ENCODE measurements at places on chromosomes 2 and 18. TPM values are rescaled to one million over a fixed set of nuclear protein-coding genes. Genes with fewer than 3 reads are reported as not detected.

Gene UGT1A6
- 1.5 TPM for total RNA-seq

Gene PPP1R1C
- total RNA-seq = 1.8 TPM

Gene CD8A
- total RNA-seq = 0.51 TPM

Gene REG1B
- not detected for total RNA-seq

Gene SPATA3
- total RNA-seq = not detected

Gene COLEC12
- total RNA-seq = 0.03 TPM

Gene TLX2
- 0.31 TPM for total RNA-seq
